ENCODE measurements at places on chromosomes 5 and 9. TPM values are rescaled to one million over a fixed set of nuclear protein-coding genes. Genes with fewer than 3 reads are reported as not detected.
A peak's percentile ranks its signal among the peaks of the same experiment; 100 is the strongest.

DNA sequence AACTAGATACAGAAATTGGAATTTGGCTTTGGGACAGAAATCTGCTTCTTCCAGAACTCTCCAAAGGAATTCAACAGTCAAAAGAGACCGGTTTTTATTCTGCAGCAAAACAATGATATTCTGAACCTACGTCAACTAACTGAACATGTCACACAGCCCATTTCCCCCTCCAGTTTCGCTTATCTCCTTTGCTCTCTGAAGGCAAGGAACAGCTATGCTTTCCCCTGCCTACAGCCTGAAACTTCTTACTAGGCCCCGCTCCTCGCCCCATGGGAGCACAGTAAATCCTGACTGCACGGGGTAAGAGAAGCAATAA lies 488 bp downstream of the SKIC3 start:
- no peak for DNase-seq

GRCh38 chr5:109690242-109690974 lies 681 bp downstream of the MAN2A1 start:
- peak; percentile 21 for DNase-seq

RABGAP1 gene
- total RNA-seq = 31.7 TPM

DNA sequence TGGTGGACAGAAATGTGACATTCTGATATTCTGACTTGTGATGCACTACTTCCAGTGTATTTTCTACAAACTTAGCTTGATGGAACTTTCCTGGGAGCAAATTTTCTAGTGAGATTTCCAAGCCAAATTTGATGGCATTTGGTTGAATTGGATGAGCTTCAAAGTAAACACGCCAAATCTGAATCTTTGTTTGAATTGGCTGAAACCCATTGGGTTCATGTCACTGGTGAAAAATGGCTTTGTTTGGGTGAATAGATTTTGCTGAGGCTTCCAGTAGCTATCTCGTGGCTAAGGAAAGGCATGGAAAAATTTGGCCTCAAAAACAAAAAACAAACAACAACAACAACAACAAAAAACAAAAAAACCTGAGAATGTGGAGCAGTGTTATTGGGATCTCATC lies 271.1 kb upstream of the RPS23 start:
- DNase-seq = no peak

- no peak for DNase-seq
Measured at GRCh38 chr9:129640871-129641749, 841 bp downstream of the ASB6 start.

RNF20 gene
- 43.8 TPM for total RNA-seq

GRCh38 chr5:34886392-34887119 lies 28.7 kb downstream of the RAD1 start:
- DNase-seq = no peak

GRCh38 chr9:27584931-27585330 lies 11.7 kb upstream of the C9orf72 start:
- DNase-seq = no peak

- no peak for DNase-seq
Measured at GRCh38 chr9:118446943-118447639, 742.9 kb downstream of the TLR4 start.

GRCh38 chr9:125825762-125826161 lies 78.6 kb downstream of the PBX3 start:
- no peak for DNase-seq

DNA sequence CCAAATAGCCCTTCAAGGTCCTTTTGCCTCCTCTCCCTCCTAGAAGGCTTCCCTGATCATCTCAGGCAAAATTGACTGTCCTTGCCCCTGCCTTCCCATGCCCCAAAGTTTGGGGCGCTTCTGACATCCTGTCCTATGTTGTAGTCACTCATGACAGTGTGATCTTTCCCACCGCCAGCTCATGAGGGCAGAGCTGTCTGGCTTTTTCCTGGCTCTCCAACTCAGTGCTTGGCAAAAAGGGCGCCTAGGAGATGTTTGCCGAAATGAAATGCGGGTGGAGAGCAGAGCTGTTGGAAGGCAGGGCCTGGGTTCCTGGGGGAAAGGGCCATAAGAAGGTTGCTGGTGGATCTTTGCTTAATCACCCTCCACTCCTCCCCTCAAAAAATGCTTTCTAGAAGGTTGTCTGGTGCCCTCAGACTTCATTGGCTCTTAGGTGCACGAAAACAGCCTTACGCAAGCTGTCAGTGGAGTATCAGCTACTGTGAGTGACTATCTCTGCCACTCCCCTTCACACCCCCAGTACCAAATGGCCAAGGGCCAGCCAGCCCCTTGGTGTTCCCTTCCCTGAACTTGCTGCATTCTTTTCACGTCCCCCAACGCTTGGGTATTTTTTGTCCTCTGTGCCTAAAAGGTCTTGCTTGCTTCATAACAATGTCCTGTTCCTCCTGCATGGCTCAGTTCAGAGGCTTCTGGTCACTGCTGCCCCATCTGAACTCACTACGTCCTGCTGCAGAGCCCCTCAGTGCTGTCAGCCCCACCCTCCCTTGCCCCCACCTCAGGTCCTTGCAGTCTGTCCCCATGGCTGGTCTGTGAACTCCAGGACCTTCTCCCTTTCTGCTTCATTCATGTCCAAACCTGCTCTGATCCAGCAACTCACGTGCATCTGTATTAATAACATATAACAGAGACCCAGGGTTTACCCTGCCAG lies 2.6 kb upstream of the SLC25A51 start:
- DNase-seq = no peak

DNA sequence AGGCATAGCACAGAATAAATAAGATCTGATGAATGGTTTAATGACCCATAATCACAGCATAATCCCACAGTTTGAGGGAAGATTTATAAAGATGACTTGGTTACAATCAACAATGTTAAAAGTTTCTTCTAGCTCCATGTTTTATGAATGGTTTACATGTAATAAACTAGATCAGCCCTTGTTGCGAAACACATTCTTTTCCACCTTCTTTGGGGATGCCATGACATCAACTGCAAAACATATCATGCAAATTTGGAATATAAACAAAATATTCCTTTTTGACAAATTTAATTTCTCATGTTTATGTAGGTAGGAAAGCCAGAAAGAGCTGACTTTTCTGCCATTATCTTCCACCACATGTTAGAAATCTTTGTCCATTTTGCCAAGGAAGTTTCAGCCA lies 979.5 kb downstream of the MAT2B start:
- no peak for DNase-seq

- no peak for DNase-seq
Measured at GRCh38 chr9:91028166-91028827, 226.7 kb downstream of the SYK start.

DNA sequence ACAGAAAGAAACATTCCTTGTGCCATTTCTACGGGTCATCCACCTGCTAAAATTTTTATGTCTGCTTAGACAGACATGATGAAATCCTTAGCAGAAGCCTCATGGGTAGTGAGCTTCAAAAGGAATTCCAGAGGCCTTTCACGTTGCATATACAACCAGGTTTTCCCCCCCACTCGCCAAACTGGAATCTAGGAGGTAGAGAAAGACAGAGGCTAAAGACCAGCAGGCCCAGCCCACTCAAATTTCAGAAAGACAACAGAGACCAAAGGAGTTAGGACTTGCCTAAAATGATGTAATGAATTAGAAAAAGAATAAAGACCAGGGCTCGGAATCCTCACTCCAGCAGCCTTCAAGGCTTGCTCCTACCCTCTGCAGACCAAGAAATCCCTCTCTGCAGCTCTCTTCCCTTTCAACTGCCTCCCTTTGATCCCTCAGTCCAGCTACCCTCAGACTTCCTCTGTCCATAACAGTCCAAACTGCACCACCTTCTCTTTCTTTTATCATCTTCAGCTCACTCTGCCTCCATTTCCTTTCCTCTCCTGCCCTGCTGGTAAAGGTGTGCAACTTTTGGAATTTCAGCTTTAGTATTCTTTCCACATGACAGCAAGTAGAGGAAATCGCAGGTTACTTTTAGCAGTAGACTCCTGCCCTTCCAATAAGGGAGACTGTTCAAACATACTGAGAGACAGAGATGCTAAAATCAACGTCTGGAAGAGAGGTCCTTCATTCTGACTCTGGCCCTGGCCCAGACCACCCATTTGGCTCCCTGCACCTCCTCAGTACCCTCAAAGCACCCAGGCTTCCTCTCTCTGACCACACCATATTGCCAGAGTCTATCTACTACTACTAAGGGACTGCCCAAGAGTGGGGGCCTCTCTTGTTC lies 8.9 kb downstream of the B4GALT1 start:
- no peak for DNase-seq

All from HFFc6 (cell line).